ENCODE measurements at places on chromosomes 2 and 18.

DNA sequence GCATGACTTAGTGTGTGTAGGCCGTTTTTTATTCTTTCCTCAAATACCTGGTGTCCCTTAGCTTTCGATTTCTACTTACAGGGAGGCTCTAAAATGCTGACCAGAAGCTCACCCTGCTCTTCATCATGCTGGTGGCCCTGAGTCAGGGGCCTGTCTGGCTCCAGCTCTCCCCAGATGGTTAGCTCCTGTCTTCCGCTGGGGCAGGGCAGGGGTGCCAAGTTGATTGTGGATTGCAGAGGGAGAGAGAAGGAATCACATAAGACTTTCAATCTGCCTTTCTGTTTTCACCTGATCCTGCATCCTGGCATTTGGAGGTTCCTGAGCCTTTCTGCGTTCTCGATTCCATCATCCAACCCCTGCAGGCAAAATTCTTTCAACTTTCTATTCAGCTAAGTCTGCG, 4.2 kb downstream of the CIB4 start:
- peak; percentile 55 for DNase-seq

GRCh38 chr18:5068851-5069250, 128.2 kb downstream of the AKAIN1 start:
- no peak for DNase-seq

GRCh38 chr2:108583903-108584520, 49.7 kb downstream of the LIMS1 start:
- DNase-seq = peak; percentile 64

GRCh38 chr2:143953451-143954030, 566.4 kb downstream of the ZEB2 start:
- DNase-seq = no peak
